ENCODE measurements at places on chromosomes 16 and 17.

GRCh38 chr16:55737318-55737717 is 81.5 kb downstream of the SLC6A2 start:
- DNase-seq = no peak

DNA sequence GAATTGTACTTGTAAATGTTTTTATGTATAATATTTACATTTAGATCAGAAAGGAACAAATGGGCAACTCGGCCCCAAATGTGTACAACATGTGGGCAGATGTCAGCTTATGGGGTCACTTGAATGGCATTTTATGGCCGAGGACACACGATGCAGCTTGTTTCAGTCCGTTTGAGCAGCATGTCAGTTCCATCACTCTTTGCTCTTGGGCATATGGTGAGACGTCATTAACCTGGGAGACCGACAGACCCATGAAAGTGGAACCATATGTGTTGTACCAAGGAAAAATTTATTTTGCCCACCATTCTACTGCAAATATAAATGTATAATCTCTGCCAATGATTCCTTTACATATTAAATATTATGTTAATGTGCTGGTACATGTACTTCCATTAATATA is 561.9 kb upstream of the SOX9 start:
- DNase-seq = no peak

DNA sequence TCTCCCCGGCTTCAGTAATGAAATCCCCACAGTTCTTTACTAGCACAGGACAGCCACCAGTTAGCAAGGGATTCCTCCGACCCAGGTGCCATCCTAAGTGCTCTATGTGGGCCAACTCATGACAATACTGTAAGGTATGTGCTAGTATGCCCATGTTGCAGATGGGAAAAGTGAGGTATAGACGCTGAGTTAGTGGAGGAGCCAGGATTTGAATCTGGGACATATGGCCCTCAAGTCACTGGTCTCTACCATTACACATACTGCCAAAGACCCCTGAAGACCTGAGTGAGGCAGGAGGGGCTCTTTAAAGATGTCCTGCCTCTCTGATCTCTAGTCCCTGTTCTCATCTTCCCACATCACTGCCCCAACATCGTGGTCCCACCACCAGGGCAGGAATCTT is 36.2 kb upstream of the MRPS23 start:
- DNase-seq = no peak

GRCh38 chr16:49013727-49014080 is 267.9 kb downstream of the CBLN1 start:
- DNase-seq = no peak

DNA sequence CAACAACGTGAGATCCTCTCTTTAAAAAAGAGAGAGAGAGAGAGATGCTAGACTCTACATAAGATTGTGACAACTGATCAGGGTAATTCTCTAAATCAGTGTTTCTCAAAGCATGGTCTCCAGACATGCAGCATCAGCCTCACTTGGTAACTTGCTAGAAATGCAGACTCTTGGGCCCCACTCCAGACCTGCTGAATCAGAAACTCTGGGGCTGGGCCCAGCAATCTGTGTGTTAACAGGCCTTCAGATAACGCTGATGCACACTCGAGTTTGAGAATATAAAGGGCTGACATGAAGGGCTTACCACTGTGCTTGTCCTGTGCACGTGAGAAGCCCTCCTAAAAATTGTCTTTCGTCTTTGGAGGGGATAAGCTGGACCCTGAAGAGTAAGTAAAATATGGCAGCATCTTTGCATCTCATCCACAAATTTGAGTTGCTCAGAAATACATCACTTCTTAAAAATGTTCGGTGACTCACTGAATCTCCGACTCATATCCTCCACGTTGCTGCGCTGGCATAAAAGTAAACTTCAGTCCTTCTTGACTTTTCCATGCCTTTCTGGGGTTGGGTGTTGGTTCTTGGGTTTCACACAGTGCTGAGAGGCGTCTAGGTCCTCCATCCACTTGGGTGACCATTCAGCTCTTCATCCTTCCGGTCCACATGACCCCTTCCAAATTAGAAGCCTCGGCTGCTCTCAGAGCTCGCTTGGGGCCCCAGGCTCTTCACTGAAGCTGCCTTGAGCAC is 26.1 kb upstream of the KDM8 start:
- DNase-seq = peak; percentile 3

DNA sequence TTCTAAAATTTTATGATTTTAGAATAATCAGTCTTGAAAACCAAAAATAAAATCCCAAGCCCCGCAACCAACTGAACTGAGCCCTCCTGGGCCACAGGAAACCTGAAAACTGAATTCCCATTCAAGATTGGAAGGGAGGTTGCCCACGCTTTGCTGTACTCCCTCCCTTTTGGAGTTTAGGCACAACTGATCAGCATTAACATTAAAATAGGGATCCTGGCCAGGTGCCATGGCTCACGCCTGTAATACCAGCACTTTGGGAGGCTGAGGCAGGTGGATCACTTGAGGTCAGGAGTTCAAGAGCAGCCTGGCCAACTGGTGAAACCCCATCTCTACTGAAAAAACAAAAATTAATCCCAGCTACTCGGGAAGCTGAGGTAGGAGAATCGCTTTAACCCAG is 52.7 kb upstream of the NETO2 start:
- no peak for DNase-seq

DNA sequence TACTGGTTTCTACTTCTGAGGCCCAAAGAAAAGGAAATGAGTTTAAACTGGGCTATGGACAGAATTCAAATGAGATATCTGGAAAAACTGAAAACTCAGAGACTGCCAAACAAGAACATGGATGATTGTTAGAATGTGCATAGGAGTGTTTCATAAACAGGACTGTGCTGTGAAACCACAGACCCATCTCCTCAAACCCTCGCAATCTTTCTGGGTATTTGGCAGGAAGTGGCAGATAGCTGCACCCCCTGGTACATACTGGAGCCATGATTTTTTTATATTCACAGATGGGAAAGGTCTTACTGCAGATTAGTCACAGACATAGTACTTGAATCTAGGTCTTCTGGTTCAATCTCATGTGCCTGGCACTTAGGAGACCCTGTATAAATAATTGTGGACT is 145.0 kb downstream of the CCDC182 start:
- DNase-seq = peak; percentile 8

- no peak for DNase-seq
These were observed 224.2 kb downstream of the PARN start for GRCh38 chr16:14405611-14406537.

- DNase-seq = no peak
These were observed 201.8 kb downstream of the CDH11 start for GRCh38 chr16:64919929-64920607.

GRCh38 chr17:16444258-16444886 is 29.0 kb downstream of the TRPV2 start:
- DNase-seq = no peak

DNA sequence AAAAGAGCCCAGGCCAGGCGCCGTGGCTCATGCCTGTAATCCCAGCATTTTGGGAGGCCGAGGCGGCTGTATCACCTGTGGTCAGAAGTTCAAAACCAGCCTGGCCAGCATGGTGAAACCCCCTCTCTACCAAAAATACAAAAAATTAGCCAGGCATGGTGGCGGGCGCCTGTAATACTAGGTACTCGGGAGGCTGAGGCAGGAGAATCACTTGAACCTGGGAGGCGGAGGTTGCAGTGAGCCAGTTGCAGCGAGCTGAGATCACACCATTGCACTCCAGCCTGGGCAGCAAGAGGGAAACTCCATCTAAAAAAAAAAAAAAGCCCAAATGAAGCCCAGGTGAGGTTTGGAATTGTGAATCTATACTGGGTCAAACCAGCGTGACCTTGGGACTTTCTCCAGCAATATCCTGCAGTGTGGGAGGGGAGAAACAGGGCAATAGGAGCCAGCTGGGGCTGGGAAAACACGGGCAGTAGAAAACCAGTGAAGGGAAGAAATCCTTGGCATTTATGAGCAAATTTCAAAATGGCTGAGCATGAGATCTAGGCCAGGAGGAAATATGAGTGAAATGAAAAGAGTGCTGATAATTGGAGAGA is 8.2 kb upstream of the DHX8 start:
- DNase-seq = no peak

DNA sequence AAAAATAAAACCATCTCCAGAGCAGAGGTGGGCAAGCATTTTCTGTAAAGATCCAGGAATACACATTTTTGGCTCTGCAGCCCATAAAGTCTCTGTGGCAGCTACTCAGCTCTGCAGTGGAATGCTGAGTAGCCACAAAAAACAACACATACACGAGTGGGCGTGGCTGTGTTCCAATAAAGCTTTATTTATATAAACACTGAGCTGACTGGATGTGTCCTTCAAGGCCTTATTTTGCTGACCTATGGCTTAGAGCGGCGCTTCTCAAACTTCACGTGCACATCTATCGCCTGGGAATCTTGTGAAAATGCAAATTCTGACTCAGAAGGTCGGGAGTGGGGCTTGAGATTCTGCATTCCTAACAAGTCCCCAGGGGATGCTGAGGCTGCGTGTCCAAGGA is 39.7 kb downstream of the XYLT1 start:
- DNase-seq = no peak

DNA sequence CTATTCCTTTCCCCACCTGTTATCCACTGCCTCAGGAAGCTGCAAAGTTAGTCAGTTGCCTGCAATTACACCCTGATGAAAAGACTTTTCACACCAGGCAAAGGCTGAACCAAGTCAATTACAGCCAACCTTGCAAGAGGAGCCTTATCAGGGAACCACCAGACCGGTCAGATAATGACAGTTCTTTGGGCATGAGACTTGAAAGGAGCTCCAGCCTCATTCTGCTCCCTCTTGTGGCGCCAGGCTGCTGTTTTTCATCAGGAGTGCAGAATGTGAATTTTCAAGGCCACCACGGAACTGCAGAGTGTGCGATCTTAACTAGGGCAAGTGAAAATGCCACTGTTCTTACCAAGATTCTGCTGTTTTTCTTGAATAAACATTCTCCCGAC is 22.5 kb downstream of the DNAI2 start:
- no peak for DNase-seq

DNA sequence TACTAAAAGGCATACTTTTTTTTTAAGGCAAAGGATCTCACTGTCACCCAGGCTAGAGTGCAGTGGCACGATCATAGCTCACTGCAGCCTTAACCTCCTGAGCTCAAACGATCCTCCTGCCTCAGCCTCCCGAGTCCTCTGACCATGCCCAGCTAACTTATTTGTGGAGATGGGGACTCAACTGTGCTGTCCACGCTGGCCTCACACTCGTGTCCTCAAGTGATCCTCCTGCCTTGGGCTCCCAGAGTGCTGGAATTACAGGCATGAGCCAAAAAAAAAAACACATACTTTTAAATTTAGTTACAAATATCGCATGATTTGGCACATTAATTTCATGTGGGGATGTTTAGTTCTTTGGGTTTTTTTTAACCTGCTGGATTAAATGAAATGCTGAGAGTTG is 207.7 kb upstream of the CHMP6 start:
- no peak for DNase-seq

GRCh38 chr16:73447846-73448245 is 399.9 kb upstream of the ZFHX3 start:
- no peak for DNase-seq
